ENCODE measurements at places on chromosomes 5 and 9. TPM values are rescaled to one million over a fixed set of nuclear protein-coding genes. Genes with fewer than 3 reads are reported as not detected.

The FAM169A gene
- total RNA-seq = 12.8 TPM

The ADAMTS19 gene
- total RNA-seq = not detected

The OR13D1 gene
- total RNA-seq = not detected

The DOCK8 gene
- total RNA-seq = 158 TPM

DNA sequence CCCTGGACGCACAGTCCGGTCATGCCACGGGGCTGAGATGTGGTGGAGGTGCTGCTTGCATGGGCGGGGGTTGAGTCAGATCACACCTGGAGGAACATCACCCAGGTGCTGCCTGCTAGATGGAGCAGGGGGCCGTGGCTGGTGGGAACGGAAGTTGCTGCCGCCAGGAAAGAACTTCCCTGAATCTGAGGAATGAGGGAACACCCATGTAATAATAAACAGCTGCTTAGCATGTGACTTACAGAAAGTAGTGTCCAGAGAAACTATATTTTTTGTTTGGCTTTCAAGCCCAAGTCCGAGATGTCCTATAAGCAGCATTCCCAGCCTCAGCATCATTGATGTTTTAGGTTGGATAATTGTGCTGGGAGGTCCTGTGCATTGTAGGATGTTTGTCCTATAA is 27.1 kb upstream of the FAM240B start:
- ATAC-seq = no peak

DNA sequence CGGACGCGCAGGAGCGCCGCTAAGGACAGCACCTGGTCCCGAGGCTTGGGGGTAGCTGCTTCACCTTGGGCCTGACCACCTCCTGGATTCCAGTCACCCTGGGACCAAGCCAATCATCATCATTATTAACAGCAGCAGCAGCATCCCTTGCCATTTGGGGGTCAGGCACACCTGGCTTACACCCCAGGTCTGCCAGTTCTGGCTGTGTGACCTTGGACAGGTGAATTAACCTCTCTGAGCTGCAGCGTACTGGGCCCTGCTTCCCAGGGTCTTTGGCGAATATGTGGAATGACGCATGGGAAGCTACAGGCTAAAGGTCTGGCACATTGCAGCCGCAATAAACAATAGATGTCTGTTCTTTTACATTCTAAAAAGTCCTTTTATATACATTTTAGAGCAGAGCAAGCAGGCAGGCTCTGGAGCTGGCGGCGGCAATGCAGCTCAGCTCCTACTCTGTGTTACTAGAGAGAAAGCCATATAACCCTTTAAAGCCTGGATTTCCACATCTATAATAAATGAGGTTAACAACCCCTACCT is 97.8 kb upstream of the CPLX2 start:
- no peak for ATAC-seq

DNA sequence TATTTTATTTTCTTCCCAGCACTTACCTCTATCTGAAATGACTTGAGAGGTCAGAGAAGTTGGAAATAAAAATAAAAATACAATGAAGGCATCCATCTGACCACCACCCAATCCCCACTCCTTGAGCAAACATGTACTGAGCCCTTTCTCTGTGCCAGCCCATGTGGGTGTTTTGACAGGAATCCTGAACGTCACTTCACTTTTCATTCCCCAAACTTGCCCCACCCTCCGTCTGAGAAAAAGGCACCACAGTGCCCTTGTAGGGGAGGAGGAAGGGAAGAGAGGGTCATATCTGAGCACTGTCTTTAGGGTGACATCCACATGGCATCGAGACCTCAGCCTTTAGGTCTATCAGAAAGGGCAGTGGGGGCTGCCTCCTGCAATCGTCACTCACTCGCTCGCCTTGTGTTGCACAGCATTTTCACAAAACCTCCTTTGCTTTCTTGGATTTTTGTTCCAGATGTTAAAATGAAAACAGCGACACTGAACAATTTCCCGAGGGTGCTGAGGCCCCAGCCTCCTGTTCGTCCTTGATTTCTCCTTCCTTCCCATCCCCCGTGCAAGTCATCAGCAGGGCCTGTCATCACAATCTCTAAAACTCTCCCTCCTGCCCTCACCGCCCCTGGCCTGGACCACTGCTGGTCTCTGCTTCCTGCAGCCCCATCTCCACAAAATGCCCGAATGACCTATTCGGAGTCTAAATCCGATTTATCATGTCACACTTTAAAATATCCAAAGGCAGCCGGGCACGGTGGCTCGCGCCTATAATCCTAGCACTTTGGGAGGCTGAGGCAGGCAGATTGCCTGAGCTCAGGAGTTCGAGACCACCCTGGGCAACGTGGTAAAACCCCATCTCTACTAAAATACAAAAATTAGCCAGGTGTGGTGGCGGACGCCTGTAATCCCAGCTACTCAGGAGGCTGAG is 13.0 kb downstream of the HIGD2A start:
- ATAC-seq = no peak

DNA sequence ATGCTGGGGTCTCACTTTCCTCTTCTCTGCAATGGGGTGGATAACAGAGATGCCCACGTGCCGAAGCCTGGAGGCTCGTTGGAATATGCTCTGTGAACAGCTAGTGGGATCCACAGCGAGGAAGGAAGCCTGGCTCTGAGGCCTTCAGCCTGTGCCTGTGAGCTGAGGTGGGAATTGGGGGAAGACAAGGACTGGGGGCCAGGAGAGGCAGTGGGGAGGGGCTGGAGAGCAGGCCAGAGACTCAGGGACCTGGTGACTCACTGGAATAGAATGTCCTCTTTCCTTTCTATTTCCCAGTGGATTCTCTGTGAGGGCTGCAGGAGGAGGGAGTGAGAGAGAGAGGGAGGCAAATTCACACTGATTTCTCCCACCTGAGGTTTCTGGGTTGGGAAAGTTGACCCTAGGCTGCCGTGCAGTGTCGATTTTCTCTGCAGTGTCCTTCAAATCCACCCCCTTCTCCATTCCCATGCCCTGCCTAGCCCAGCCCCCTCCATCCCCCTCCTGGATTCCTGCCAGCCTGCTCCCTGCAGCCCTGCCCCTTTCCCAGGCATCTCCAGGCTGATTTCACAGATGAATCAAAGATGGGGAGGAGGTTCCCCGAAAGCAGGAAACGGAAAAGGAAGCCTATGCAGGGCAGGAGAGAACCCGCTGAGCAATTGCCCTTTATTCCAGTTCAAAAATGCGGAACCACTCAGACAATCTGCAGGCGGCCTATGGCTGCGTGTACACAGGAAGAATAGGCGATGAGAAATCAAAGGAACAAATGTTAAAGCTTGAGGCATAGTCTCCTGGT is 1.4 kb upstream of the SPAAR start:
- peak; percentile 16 for ATAC-seq

- no peak for ATAC-seq
Measured at GRCh38 chr9:4938496-4938895, 46.6 kb upstream of the JAK2 start.

GRCh38 chr9:14584571-14584970 is 108.7 kb downstream of the ZDHHC21 start:
- no peak for ATAC-seq

DNA sequence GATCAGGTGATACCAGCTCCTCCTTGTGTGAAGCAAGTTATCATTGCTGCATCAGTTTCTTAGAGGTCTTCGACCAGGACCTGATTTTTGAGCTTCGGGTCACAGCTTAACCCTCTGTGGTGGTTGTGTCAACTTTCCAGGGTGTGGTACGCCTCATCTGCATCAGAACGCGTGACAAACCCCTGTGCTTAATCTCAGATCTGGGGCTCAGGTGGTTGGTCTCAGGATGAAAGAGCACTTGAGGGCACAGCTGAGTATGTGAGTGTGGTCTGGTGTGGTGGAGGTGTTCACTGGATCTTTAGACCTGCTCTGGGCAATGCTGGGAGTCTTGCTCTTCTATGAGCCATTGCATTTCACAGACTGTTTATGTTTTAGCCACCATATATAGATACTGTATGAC is 64.1 kb downstream of the OSTF1 start:
- peak; percentile 75 for ATAC-seq

DNA sequence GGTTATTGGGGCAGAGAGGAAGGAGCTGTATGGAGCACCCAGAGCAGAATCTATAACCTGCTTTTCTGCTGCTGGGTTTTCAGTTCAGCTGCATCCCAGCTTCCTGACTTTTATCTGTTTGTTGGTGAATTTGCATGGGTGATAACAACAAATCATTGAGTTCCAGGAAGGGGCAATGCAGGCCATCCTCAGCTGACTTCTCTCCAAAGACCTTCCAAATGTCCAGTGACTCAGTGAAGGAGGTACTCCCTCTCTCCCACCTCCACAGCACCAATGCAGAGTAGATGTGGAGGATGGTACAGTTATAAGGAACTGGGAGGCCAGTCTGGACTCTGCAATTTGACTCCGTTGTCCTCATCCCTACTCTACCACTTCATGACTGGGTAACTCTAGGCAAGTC is 1.6 kb upstream of the TXN start:
- no peak for ATAC-seq

GRCh38 chr9:86354818-86355309 is 654 bp upstream of the TUT7 start:
- no peak for ATAC-seq

- peak; percentile 15 for ATAC-seq
Measured at GRCh38 chr9:37421914-37422288, 595 bp upstream of the GRHPR start.

DNA sequence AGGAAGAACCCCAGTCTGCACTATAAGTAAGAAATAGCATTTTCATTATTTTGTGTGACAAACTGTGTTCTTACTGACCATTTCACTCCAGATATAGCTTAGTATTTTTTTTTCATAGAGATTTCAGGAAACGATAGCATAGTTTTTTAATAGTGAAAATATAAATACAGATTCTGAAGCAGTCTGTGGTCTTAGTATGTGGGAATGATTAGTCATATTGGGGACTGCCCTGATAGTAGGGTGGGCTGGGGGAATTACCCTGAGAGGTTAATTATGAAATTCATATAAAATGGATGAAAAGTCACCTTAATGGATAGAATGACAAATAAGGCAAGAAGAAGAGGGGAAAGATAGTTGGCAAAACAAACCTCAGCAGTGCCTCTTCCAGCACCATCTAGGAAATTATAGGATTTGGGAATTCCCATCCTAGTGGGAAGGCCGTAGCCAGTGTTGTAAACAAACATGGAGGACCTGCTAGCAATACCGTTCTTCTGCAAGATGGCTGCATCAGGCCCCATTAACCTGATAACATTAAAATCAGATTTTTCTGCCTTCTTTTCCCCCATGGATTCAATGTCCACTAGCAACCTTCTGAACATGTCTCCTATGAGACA is 23.7 kb upstream of the NR3C1 start:
- peak; percentile 40 for ATAC-seq

DNA sequence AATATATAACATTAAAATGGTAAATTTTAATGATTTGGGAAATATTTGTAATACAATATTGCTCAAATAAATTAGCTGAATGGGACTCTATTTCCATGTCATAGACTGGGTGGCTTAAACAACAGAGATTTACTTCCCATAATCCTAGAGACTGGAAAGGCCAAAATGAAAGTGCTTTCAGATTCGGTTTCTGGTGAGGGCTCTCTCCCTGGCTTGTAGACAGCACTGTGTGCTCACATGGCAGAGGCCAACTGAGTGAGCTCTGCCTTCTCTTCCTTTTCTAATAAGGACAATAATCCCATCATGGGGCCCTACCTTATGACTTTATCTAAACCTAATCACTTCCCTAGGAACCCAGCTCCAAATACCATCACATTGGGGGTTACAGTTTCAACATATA is 196.2 kb downstream of the MARCHF11 start:
- no peak for ATAC-seq

Data from activated T-helper 17 cell treated with anti-CD3 and anti-CD28 coated beads, Interleukin-2, amount 50 U/mL, for 72 hours (primary cell).